ENCODE measurements at places on chromosomes 1 and 21.

DNA sequence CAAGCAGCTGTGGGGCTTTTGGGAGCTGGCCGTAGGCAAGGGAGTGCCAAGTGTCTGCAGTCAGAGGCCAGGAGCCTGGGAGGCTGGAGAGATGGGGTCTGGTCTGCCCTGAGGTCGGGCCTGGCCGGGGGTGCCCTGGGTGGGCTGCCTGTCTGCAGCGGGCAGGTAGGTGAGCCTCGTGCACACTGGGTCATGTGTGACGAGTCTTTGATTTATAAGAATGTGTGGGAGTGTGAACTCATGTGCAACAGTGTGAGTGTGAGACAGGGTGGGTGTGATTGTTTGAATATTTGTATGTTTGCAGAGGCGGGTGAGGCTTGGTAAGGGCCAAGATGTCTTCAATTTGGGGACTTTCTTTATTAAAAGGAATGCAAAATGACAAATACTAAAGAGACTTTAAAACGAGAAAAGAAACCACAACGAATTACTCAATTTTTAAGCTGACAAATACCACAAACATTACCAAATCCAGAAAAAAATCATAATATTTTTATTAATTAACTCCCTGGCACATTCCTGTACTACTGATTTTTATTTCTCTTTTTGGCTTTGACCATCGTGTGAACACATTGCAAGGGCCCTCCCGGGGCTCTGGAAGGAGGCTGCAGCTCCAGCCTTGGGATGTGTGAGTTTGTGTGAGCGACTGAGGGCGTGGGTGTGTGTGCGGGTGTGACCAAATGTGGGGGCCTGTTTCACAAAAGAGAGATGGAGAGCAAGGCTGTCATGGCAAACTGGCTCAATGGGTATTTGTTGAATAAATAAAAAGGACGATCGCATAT is 110.3 kb upstream of the WNT4 start:
- DNase-seq, result no peak

DNA sequence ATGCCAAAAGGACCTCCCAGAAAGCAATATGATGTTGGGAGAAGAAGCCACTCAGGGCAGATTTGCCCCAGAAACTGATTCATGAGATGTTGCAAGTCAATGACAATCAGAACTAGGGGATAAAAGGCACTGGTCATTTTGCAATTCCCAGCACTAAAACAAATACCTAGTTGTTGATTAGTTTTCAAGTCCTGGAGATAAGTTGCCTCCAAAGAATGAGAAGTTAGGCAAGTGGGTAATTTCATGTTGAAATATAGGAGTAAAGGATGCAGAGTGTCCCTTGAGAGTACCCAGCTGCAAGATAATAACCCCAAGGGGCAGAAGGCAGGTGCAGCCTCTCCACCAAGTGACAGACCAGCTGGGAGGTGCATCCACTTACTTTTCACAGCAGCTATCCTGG is 363.6 kb downstream of the PBX1 start:
- no peak for DNase-seq

DNA sequence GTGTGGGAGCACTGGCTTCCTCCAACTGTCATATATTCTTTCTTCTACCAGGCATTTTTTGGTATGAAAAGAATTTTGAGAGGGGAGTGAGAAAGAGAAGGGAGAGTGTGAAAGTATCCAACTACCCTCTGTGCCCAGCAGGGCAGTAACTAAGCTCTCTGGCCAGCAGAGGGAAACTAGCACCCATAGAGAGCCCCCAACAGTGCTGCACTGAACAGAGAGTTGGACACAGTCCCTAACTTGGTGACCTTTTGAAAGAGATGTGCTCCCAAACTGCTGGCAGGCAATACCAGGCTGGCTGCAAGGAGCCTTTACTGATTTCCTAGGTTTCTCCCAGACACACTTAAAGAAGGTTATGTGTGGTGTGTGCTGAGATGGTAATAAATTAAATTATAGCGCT is 118.8 kb upstream of the PBX1 start:
- no peak for DNase-seq

DNA sequence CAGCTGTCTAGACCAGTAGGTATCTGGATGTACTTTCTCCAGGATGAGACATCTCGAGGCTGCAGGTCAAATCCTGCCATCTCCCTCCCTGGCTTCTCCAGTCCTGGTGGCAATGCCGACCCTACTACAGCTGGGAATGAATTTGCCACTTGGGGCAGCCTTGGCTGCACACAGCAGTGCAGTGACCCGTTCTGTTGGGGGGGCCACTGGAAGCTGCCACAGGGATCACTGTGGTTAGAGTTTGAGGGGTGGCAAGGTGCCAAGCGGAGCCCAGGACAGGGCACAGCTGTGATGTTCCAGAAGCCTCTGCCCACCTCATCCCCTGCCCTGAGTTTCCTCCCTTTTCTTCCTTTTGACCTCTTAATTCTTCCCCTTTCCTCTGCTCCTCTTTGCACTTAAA is 17.1 kb downstream of the COL6A2 start:
- DNase-seq, result no peak

GRCh38 chr21:45875416-45875760 is 106.2 kb upstream of the COL6A1 start:
- no peak for DNase-seq

DNA sequence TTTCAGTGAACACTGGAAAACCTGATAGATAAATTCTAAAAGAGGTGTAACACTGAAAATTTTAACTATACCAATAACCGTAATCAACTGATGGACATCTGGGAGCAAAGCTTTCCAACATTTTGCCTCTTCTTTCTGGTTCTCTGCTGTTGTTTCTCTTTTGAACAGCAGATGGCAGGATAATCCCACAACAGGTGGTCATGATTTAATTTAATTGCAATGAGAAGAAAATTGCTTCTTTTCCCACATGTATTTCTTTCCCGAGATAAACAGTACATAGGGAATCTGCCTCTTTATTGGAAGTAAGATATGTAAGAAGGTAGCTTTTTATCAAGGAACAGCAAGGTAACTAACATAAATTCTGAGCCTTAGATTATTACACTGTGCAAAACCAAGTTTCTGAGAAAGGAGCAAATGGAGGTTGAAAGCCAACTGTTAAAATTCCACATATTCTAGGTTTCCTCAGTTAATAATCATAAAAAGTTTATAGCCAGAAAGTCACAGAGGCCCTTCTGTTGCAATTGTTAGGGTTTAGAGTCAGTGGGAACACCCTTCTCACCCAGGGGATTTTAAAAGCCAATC is 72.9 kb downstream of the RPS6KA1 start:
- DNase-seq, result no peak

GRCh38 chr1:6885426-6885825 is 100.2 kb downstream of the CAMTA1 start:
- no peak for DNase-seq

DNA sequence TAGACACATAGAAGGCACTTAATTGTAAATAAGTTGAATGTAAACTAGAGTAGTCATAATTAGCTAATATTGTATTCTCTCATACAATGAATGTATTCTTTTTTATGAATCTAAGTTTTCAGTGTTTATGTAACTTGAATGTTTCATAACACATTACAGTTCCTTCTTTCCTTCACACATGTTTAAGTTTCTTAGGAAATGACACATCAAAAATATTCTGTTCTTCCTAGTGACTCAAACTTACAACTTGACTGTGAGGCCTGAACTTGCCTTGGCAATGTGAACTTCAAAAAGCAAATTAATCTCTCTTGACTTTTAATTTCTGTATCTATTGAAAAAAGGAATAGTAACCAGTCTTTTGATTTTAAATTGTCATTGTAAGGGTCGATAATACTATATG is 700.1 kb downstream of the KCNT2 start:
- DNase-seq, result no peak

- no peak for DNase-seq
These were observed 188.5 kb downstream of the TM2D1 start for GRCh38 chr1:61536174-61537108.

DNA sequence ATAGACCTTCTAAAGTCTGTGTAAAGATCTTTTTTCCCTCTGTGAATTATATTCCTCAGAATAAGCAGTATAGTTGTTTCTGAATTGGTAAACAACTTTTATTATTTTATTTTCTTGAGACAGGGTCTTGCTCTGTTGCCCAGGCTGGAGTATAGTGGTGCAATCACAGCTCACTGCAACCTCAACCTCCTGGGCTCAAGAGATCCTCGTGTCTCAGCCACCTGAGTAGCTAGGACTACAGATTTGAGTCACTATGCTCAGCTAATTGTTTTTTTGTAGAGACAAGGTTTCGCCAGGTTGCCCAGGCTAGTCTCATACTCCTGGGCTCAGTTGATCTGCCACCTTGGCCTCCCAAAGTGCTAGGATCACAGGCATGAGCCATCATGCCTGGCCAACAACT is 26.6 kb upstream of the HMGN1 start:
- no peak for DNase-seq

DNA sequence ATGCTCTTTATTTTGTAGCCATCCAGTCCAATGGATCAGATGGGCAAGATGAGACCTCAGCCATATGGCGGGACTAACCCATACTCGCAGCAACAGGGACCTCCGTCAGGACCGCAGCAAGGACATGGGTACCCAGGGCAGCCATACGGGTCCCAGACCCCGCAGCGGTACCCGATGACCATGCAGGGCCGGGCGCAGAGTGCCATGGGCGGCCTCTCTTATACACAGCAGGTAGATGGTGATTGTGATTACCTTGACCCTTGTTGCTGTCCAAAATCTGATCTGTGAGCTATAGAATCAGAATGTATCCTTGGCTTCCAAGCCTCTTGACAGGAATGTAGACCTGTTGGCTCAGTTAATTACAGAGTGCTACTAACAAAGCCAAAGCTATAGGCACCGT is 33.8 kb downstream of the ARID1A start:
- DNase-seq, result no peak

- no peak for DNase-seq
These were observed at the start of gene CHRNB2 for GRCh38 chr1:154567386-154568156. CHRNB2 (plus strand) TSS chr1:154567778; CDS start chr1:154568045, 267 bp downstream.

- no peak for DNase-seq
These were observed 45.9 kb downstream of the TCP10L start for GRCh38 chr21:32539378-32539777.

GRCh38 chr21:36388835-36389234 is 3.6 kb downstream of the CHAF1B start:
- DNase-seq, result no peak

DNA sequence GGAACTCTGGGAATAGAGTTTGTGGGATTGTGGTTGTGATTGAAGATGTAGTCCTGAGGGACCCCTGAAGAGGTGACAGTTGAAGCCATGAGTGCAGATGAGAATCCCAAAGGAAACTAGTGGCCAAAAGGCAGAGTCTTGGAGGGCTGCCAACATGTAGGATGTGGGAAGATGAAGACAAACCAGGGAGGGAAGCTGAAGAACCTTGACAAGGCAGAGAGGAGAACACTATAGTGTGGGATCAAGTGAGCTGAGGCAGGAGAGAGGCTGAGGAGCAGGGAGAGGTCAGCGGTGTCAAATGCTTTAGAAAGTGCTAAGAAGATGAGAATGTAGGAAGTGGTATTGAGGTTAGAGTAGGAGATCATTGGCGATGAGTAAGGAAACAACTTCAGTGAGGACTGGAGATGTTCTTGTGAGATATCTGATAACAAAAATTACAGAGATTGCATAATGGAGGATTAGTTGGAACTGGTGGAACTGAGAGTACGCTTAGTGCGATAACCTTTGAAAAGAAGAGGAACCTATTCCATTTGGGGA is 88.5 kb upstream of the VCAM1 start:
- DNase-seq, result peak; percentile 16

GRCh38 chr21:44043613-44044012 is 31.5 kb downstream of the TRAPPC10 start:
- no peak for DNase-seq

GRCh38 chr1:26110731-26111529 is 694 bp upstream of the PDIK1L start:
- no peak for DNase-seq

DNA sequence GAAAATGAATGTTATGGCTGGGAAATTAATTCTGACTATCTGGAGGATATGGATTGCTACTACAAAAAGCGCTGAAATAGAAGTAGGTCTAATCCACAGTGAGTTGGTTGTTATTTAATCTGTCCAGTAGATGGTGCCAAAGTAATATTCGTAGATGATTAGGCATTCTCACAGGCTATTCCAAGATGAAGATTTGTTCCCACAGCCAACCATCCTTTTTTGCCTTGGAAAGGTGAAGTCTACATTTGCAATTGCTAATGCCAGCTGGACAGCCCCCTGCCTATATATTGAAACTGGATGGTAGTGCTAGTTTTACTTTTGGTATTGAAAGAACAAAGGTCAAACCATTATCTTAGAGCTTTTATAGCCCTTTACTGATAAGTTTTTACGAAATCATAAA is 43.8 kb downstream of the RBM11 start:
- no peak for DNase-seq

DNA sequence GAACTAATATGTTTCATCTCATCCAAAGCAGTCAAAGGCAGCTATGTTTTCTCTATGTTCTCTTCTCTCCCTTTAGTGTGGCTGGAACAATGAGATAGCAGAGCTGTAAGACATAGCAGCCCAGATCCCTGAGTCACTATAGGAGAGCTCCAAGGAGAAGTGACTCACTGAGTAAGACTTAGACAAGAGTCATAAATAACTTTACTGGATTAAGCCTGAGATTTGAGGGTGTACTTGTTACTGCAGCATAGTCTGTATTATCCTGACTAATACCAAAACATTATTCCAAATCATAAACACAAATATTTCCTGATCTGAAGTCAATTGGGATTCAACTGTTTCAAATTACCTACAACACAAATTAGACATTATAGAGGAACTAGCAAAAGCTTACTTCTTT is 3.9 kb downstream of the KRTAP19-8 start:
- DNase-seq, result no peak

- no peak for DNase-seq
These were observed 92.7 kb upstream of the C1orf174 start for GRCh38 chr1:3992746-3993145.

DNA sequence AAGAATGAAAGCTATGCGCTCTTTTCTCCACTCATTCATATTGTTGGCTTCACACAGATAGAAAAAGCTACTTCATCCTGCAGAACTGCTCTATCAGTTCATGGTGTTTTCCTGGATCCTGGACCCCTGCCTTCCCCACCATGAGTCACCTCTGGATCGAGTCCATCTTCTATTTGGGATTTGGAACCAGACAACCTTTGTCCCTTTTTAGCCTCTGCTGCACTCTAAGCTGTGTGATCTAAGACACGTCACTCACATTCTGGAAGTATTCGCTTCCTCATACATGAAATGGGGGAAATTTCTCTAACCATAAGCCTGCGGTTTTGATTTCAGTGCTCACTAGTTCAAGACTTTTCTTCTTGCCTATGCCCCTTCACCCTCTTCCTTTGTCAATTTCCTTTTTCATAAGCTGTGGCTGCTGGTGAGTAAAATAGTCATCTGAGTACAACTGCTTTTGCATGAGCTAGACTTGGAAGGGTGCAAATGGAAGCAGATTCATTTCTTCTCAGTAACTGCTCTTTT is 14.1 kb upstream of the DEGS1 start:
- peak; percentile 95 for DNase-seq

GRCh38 chr21:30072496-30072895 is 94.1 kb downstream of the CLDN17 start:
- DNase-seq, result no peak
